ENCODE measurements at places on chromosomes 3 and 15.

DNA sequence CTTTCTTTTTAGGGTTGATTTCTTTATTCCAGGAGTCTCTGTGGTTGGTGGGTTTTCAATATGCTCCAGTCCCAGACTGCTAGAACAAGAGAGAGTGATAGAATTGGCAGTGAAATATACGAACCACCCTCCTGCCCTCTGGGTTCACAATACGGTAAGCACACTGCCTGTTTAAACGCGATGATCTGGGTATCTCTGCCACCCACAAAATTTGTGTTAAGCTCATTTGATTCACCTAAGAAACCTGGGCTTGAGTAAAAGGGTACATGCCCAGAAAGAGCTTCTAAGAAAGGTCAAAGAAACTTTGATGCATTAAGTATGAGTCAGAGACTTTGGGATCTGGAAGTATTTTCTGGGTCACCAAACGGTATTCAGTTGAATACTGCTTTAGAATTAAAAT lies 29.8 kb downstream of the OXNAD1 start:
- DNase-seq = no peak

- DNase-seq = no peak
These were observed 87.9 kb downstream of the RGMA start for GRCh38 chr15:93001156-93001555.

DNA sequence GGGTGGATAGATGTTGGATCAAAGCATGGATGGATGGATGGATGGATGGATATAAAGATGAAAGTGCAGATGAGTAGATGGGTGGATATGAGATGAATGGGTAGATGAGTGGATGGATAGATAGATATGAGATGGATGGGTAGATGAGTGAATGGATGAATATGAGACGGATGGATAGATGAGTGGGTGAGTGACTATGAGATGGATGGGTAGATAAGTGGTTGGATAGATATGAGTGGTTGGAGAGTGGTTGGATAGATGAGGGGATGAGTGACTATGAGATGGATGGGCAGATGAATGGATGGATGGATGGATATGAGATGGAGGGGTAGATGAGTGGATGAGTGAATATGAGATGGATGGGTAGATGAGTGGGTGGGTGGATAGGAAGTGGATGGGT lies 204.6 kb upstream of the TLE3 start:
- DNase-seq = no peak

GRCh38 chr3:55780913-55781312 lies 293.8 kb upstream of the WNT5A start:
- no peak for DNase-seq

DNA sequence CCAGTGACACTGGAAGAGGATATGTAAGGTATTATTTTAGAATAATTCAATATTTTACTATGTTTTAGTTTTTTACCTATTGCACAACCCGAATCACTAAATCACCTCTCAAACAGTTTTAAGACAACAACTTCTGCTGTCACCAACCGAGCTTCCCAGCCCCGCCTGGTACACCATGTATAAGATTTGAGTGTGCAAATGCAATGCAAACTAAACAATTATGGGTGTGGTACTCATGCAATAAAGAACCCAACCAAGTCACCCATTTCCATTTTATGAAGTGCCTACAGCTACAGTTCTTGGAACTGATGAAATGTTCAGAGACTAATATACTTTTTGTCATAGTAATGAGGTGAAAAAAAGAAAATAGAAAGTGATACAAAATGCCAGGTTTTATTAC lies 256.2 kb downstream of the TAFA4 start:
- DNase-seq = no peak

DNA sequence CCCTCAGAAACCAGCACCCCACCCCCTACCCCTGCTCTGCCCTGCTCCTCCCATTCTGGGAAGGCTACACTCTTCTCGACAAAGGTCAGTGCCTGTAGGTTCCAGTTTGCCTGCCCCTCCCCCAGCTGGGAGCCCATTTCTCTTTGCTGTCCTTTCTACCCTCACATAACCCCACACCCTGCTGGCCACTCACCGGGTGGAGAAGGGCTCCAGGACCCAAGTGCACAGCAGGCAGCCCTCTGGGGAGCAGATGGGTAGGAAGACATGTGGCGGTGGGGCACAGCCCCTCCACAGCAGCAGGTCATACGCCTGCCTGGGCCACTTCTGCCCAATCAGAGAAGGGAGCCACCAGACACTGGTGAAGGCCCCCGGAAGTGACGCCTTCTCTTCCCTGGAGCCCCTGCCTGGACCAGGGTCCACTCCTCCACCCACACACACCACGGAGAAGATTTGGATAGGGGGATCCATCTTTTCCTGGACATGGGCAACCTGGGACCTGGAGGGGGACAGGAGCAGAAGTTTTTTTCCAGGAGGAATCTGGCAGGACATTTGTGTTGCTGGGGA lies at the start of gene THPO:
Gene THPO (minus strand): TSS at position 326 of the 564 bp plus-strand sequence. CDS start 1,948 bp downstream, outside the sequence.
- DNase-seq = no peak

GRCh38 chr3:25901796-25902195 lies 111.9 kb downstream of the OXSM start:
- DNase-seq = no peak

- DNase-seq = no peak
These were observed 66.4 kb downstream of the SEMA5B start for GRCh38 chr3:122961146-122961545.

- no peak for DNase-seq
These were observed 6.0 kb upstream of the HERC1 start for GRCh38 chr15:63839722-63840121.

DNA sequence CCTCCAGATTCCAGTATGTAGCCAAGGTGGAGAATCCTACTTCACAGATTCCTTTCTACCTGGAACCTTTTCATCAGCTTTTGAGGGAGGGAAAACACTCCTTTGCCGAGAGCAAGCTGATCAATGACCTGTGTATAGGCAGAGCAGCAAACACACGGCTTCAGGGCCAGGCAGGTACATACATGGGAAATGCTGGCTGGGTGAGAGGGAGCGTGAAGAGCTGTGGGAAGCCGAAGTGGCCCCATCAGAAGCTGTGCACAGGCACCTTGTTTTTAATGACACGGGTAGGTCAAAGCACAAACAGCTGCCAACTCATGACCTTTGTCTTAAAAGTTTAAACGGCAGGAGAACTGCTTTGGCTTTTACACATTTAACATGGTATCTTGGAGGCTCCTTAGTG lies 25.3 kb downstream of the STARD5 start:
- DNase-seq = no peak

DNA sequence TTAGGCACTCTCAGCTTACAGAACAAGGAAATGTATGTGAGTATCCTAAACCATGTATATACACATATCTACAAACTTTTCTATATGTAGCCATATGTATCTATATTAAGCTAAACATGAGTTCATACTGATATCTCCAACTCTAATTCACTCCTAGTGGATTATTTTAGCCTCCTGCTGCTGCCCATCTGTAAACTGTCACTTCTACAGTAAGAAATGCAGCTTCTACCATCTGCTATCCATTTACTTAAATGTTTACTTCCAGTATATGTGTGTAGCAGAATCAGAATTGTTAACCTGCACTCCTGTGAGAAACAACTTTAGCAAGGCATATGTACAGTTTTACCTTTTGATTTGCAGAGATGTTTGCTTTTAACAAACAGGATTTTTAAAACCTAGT lies 478.5 kb upstream of the CBLB start:
- no peak for DNase-seq

- no peak for DNase-seq
These were observed 26.4 kb upstream of the MYZAP start for GRCh38 chr15:57565311-57565710.

GRCh38 chr15:57134071-57134605 lies 215.7 kb downstream of the TCF12 start:
- DNase-seq = no peak

- no peak for DNase-seq
These were observed 35.2 kb upstream of the TNIK start for GRCh38 chr3:171495413-171495812.

DNA sequence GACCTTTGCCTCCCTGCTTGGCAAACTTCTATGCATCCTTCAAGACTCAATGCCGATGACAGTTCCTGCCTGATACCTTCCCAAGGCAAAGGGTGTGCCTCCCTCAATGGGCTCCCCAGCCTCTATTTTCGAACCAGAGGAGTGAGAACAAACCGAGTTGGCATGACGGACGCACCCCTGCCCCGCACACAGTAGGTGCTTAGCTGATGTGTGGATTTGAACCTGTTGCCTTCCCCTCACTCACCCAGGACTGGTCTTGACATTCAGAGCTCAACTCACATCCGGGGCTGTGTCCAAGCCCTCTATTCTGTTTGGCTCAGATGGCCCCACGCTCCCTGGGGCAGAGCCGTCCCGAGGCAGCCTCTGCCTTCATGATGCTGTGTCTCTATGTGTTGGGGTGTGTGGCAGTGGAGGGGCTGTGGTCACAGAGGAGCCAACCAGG lies 52.2 kb upstream of the SLC6A11 start:
- no peak for DNase-seq

DNA sequence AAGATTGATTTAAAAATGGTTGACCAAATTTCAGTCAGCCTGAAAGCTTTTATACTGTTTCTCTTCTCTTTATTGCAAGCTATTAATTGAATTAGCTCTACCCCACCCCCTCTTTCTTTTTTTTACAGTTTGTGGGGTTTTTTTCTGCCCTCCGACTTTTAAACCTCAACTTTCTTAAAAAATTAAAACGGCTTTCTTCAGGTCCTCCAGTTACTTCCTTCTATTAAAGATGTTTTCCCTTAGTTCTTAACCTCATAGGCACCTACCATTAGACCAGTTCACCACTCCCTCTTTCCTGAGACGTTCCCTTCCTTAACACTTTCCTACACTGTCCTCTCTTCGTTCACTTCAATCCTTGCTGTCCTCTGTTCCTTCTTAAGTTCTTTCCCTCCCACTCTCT lies 52.4 kb downstream of the ATP8B4 start:
- DNase-seq = no peak

DNA sequence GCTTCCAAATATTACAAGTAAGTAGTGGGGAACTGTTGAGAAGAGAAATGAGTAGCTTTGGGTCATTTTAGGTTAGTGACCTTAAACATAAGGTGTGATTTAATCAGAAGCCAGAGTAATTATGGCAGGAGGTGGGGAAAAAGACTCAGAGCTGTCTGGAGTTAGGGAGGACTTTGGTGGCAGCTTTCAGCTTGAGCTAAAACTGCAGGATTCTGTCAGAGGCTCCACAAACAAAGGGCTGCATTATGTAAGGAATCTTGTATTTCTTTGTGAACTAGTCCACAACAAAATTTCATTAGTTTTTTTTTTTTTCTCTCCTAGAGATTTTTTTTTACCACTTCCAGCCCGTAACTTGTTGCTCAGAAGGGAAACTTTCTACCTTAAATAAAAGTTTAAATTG lies 345.3 kb downstream of the TIGIT start:
- DNase-seq = no peak

GRCh38 chr3:180548050-180548449 lies 53.9 kb upstream of the TTC14 start:
- no peak for DNase-seq

Measured in stimulated activated CD4-positive, alpha-beta T cell treated with anti-CD3 and anti-CD28 coated beads, Interleukin-2, amount 100 ng/mL, for 48 hours (primary cell).